NK-92 treated with Interleukin-12 subunit alpha and Interleukin-12 subunit beta, amount 100 ng/mL, for 24 hours (cell line): ENCODE measurements at places on chromosomes 7 and 10.

GRCh38 chr10:107971411-107971810, 806.9 kb upstream of the SORCS1 start:
- no peak for DNase-seq

GRCh38 chr7:90834771-90835170, 238.7 kb downstream of the CDK14 start:
- no peak for DNase-seq

- DNase-seq, result no peak
These were observed 90.4 kb upstream of the FAM171A1 start for GRCh38 chr10:15461353-15462108.

DNA sequence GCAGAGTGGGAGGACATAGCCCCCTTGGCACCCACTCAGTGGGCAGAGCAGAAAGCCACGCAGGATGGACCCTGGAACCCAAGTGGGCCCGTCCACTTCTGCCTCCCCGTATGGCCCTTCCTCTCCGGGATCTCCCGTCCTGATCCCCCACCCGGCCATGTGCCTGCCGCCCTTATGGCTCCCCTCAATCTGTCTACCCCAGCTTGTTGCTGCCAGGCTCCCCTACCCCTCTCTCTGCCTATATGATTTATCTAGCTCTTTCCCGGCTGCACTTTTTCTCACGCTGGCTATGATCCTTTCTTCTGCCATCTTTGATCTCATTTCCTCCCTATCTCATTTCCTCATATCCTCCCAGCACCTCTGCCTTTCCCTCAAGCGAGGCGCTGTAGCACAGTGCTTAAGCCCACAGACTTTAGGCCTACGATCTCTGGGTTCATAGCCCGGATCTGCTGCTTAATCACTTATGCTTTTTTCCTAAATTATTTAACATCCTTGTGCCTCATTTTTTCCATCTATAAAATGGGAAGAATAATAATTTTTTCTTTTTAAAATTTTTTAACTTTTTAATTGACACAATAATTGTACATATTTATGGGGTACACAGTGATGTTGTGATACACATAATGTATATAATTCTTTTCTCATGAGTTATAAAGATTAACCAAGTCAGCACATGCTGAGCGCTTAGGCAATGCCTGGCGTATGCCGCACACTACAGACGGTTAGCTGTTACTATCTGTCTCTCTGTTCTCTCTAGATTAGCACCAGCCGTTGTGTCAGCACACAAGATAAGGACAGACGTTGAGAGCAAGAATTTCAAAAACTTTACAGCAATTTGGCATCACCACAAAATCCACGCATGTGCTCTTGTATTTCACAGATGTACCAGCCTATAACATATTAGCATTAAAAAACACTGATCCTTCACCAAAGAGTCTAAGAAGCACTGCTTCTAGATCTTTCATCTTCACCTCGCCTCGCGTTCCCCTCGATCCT, 18.1 kb downstream of the KCNH2 start:
- no peak for DNase-seq

DNA sequence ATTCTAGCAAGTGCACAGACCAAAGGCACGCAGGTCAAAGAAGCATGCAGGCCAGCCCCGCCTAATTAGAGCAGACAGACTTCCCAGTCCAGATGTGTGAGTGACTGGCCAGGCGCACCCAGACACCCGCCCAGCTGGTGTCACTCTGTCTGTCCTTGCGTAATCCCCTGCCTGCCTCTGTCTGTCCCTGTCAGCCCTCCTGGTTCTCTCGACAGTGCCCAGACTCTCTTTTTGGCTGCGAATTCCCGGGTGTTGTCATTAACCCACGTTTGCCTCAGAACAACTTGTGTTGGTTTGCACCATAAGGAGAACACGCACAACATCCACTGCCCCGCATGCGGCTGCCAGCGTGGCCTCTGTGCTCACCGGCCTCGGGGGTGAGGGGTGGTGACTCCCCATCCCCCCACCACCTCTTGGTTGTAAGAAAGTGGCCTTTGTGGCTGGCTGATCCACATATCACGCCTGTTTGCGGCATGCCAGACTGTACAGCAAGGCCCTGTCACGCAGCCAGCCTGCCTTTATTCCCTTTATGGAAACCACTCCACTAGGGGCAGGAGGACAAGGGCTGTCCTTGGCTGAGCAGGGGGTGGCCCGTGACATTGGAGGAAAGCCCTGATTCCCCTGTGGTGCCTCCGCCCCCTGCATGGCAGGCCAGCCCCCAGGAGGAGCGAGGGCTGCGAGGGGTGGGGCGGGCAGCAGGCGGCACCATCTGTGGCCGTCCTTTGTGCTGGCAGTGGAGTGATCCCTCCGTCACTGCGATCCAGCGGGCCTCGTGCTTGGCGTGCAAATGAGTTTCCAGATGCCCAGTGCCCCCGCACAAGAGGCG, 72.8 kb upstream of the PPIF start:
- no peak for DNase-seq

- DNase-seq, result no peak
These were observed 99.0 kb upstream of the FZD1 start for GRCh38 chr7:91165006-91165845.

GRCh38 chr10:24449321-24449740, 240.4 kb downstream of the KIAA1217 start:
- no peak for DNase-seq

DNA sequence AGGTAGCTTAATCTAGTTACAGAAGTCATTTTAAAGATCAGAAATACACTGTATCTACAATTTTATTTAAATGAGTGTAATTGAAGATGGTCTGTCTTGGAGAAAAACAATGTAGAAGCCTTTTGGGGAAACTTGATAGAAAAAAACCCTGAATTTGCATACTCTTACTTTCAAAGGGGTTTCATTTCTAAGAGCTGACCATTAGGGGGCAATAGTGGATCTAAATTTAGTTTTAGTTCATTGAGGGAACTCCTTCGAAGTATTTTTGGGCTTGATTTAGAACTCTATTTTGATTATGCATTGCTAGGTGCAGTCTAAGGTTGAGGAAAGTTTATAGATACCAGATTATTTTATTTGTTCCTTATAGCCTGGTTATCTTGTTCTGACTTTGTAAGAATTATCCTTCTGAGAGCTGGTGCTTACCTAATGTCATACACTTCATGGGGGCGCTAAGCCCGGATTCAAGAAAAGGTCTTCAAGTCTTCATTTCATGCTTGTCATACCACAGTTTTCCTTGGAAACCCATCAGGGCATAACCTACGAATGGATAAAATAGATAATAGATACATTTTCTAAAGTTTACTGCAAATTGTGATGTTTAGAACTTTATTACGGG, 69.1 kb upstream of the MXI1 start:
- no peak for DNase-seq

GRCh38 chr10:24360282-24361127, 151.6 kb downstream of the KIAA1217 start:
- peak; percentile 5 for DNase-seq

GRCh38 chr7:73770002-73770859, at the start of gene CLDN3:
TSS of gene CLDN3 (minus strand) at chr7:73770270. CDS start at chr7:73770049, 221 bp downstream.
- DNase-seq, result no peak
